ENCODE measurements at places on chromosomes 2 and 18. TPM values are rescaled to one million over a fixed set of nuclear protein-coding genes. Genes with fewer than 3 reads are reported as not detected.

The CIAO1 gene
- total RNA-seq: 41.9 TPM

The SATB2 gene
- total RNA-seq: 9.0 TPM

- no peak for DNase-seq
Observed at GRCh38 chr18:1511619-1512311, 607.1 kb downstream of the ADCYAP1 start.

GRCh38 chr2:88591698-88592097 lies 35.6 kb downstream of the EIF2AK3 start:
- DNase-seq: no peak

Measured in posterior vena cava (tissue), 2 donors.